M059J (cell line): ENCODE measurements at places on chromosomes 7 and 10. TPM values are rescaled to one million over a fixed set of nuclear protein-coding genes. Genes with fewer than 3 reads are reported as not detected.

DNA sequence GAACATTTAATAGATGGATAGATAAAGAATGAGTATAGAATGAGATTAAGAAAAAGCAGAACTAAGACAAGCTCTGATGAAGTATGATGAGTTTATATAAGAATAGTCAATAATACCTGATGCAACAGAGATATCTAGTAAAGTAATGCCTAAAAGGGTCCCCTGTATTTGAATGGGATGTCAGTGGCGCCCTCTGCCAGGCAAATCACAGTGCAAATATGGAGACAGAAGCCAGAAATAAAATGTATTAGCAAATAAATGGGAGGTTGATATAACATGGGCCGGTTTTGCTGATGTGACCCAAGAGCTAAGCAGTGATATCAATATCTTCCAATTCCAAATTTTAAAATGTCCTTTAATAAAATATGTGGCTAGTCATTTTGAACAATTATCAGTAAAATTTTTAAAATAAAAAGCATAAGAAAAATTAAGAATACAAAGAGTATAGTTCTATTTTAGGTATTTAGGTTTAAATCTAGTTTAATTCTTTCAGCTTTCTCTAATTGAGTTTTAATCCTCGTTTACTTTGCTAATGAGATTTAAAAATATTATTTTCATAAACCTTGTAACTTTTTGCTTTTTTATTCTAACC is 62.6 kb downstream of the ADK start:
- peak; percentile 52 for DNase-seq

GRCh38 chr10:125756196-125756595 is 19.4 kb downstream of the MMP21 start:
- no peak for DNase-seq

GRCh38 chr10:110101464-110102144 is 93.8 kb downstream of the ADD3 start:
- no peak for DNase-seq

DNA sequence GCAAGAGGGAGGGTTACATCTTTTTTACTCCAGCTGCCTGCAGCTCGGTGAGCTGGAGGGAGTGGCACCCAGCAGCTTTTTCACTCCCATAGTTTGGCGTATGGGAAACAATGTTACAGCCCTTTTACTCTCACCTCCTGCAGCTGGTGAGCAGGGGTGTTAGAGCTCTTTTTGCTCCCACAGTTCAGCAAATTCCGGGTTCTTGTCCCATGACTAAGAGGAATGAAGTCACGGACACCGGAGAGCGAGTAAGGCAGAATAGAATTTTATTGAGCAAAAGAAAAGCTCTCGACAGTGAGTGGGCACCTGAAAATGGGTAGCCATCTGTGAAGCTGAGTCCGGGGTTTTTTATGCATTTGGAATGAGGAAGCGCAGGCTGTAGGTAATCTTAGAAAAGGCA is 446.6 kb downstream of the GFRA1 start:
- DNase-seq = peak; percentile 53

Gene PDE1C
- 43.5 and 70.6 TPM in 2 replicates for total RNA-seq
